ENCODE measurements at places on chromosomes 3 and 15.
A peak's percentile ranks its signal among the peaks of the same experiment; 100 is the strongest.

DNA sequence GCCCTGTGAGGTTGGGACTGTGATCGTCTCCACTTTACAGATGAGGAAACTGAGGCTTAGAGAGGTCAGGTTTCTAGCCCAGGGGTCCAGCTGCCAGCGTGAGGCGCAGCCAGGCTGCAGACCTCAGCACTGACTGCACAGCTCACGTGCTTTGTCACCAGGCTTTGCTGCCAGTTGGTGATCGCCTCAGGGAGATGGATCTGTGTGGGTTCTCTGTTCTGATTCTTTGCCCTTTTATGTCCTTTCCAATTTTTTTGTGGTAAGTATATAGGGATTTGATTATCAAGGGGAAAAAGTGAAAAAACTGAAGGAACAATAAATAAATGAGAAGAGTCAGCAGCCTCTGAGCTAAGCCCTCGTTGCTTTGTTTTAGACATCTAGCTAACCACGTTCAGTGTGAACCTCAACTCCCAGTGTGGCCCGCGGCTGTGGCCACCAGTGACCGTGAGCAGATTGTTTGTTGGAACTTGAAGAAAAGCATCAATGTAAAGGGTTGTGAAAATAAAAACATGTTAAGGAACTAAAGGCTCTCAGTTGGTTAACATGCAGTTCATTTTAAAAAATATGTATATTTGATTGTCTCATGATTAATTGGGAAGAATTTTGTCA lies 117.6 kb downstream of the PDE8A start:
- DNase-seq = peak; percentile 65

- DNase-seq = no peak
Observed at GRCh38 chr15:22979238-22980188, 655 bp downstream of the CYFIP1 start.

- DNase-seq = no peak
Observed at GRCh38 chr15:80418892-80419537, 14.8 kb downstream of the ARNT2 start.

DNA sequence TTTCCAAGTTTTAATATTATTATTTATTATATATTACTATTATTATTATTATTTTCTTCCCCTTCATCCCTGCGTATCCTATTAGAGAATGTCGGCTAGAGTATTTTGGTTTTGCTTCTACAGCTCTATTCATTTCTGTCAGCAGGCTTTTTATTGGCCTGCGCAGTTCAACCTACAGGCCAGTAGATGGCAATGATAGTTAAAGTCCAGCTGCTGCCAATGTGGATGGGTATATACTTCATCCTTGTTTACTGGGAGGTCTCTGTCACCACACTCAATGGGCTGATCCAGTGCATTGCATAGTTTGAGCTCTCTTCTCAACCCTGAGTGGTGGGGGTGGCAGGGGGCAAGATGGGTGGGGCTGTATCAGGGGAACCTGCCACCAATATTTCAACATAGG lies 799.8 kb downstream of the NSUN3 start:
- DNase-seq = no peak

DNA sequence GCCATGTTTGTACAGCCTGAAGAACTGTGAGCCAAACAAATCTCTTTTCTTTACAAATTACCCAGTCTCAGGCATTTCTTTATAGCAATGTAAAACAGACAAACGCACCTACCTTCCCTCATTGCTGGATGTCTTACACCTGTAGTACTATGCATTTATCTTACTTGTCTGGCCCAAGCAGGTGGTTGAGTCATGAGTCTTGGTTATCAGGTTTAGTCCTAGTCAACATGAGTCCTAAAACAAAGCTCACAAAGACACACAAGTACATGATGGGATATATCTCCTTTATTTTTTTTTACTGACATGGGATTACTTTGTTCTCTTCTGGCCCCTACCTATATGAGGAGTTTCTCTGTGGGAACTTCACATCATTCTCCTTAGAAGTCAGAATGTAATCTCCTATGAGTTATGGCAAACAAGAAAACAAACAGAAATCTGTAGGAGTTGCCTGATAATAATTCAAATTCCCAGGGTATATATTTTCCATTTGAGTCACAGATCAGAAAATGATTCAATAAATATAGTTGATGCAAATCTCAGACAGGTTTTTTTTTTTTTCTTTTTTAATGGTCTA lies 33.6 kb upstream of the PLSCR2 start:
- DNase-seq = no peak

Data from hippocampal formation (tissue), 2 donors.